Central memory CD4-positive, alpha-beta T cell (primary cell): ENCODE measurements at places on chromosomes 3 and 15.
A peak's percentile ranks its signal among the peaks of the same experiment; 100 is the strongest.

- peak; percentile 23 for DNase-seq
These were observed 1.1 kb downstream of the CNBP start for GRCh38 chr3:129182390-129183185.

DNA sequence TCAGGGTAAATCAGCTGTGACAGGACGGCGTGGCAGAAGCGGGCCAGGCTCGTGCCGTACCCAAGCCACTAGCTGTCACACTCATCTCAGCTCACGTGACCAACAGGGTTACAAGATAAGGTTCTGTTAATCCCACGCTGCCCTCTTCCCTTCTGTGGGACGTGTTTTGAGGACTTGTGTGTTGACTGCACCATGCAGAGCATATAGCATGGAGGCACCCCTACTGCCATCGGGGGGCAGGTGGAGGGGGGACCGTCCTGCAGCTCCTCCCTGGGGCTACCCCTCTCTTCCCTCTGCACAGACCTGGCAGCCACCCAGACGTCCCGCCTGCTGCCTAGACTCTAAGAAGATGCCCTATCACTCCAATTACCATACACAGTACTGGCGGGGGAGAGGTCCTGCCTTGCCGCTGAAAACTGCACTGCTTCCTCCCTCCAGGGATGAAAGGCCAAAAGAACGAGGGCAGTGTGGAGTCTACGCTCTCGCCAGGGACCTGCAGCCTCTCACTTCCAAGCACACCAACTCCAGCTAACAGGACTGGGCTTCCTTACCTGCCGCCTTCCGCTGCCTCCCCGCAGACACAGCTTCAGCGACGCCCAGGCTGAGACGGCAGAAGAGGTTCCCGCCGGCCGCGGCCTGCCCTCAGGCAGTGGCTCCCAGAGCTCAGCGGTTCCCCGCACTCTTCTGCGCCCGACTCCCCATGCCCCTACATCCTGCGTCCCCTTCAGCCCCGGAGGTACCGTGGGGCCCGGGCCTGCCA lies at the start of gene TNK2:
Gene TNK2, minus strand, starts transcription at position 618 of the 760 bp plus-strand sequence. CDS start 19,963 bp downstream, outside the sequence.
- DNase-seq: peak; percentile 60

- DNase-seq: peak; percentile 13
These were observed 17.3 kb downstream of the KPNA1 start for GRCh38 chr3:122497425-122497824.

DNA sequence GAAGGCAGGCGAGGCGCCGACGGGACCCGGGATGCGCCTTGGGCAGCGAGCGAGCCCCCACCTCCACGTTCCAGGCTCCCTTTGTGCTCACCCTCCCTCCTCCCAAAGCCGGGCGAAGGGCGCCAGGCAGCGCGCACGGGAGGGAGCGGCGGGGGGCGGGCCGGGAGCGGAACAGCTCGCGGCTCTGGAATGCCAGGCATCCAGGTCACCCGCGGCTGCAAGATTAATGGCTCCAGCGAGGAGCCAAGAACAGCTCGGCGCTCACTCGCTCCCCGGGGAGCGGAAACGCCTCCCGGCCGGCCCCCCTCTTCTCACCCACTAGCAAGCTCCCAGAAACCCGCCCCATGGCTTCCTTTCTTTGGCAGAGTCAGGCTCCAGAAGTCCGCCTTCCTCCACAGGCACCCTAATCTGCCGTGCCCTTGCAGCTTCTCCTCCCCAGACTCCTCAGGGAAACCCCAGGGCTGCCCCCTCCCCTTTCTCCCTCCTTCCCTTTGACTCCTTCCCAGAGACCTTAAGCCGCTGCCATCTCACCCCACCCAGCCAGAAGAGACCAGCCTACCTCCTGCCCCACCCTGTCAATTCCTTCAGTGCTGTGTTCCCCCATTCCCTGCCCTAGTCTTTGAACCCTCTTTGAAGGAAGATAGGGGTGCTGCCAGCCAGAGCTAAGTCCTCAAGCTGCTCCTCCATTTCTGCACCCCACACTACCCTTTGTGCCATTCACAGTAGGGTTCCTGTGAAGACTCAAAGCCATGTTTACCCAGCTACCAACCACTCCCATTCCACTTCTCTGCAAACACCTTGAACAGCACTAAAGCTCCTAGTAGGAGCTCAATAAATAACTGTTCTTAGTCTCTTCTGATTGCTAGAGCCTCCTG lies 9.9 kb downstream of the AMOTL2 start:
- DNase-seq: no peak

- DNase-seq: peak; percentile 62
These were observed 9.2 kb upstream of the RBSN start for GRCh38 chr3:15108082-15108545.

DNA sequence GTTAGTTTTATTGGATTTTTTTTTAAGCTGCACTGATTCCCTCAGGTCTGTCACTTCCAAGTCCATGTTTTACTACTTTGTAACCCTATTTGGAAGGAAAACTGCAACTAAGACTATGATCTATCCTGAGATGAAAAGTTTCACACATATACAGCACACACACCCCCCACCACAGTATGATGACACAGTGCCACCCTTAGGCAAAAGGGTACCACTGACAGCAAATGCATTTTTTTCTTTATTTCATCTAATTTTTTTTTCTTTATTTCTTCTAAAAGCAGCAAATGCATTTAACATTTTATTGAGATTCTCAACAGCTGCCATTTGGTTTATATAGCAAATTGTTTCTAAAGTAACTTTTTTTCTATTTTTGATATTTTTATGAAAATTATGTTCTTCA lies 21.2 kb downstream of the NGRN start:
- peak; percentile 44 for DNase-seq

- DNase-seq: no peak
These were observed 73.9 kb upstream of the SLC6A11 start for GRCh38 chr3:10741891-10742671.

- DNase-seq: peak; percentile 18
These were observed 134.1 kb downstream of the MBNL1 start for GRCh38 chr3:152402695-152403451.
